LHCN-M2 (cell line): ENCODE measurements at places on chromosomes 2 and 18. TPM values are rescaled to one million over a fixed set of nuclear protein-coding genes. Genes with fewer than 3 reads are reported as not detected.

Gene CHRNG
- total RNA-seq, result 0.83 and 5.5 TPM in 2 replicates

Gene ZBTB7C
- total RNA-seq, result 0.06 and 0.17 TPM in 2 replicates

Gene KIAA2012
- not detected in 2 replicates for total RNA-seq

- no peak for DNase-seq
Measured at GRCh38 chr18:55354795-55355194, 233.2 kb downstream of the TCF4 start.

GRCh38 chr2:216004697-216005283, 8.6 kb downstream of the MREG start:
- DNase-seq, result no peak
